ENCODE measurements at places on chromosomes 5 and 9. TPM values are rescaled to one million over a fixed set of nuclear protein-coding genes. Genes with fewer than 3 reads are reported as not detected.

- no peak for DNase-seq
Measured at GRCh38 chr5:105218018-105218417, 1655.4 kb upstream of the NUDT12 start.

DNA sequence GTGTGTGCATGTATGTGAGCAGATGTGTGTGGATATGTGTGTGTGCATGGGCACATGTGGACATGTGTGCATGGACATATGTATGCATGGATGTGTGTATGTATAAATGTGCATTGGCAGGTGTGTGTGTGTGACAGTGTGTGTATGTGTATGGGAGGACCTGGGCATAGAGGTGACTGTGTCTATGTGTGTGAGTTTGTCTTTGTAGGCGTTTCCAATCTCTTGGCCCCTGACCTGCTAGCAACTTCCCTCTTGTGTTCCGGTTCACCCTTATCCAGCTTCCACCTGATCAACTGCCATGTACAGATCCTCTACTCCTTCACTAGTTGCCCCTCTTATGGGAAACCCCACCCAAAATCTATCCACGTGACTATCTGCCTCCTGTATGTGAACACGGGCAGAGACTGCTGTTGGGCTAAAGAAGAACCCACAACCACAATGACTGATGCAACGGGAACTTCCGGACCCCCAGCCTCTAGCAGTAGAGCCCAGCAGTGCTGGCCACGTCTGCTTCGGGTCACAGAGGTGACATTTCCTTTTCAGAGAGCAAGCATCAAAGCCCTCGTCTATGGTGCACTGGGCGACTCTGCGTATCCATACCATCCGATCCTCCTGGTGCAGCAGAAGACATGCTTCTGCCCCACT lies 24.9 kb upstream of the GADD45G start:
- DNase-seq = no peak

DNA sequence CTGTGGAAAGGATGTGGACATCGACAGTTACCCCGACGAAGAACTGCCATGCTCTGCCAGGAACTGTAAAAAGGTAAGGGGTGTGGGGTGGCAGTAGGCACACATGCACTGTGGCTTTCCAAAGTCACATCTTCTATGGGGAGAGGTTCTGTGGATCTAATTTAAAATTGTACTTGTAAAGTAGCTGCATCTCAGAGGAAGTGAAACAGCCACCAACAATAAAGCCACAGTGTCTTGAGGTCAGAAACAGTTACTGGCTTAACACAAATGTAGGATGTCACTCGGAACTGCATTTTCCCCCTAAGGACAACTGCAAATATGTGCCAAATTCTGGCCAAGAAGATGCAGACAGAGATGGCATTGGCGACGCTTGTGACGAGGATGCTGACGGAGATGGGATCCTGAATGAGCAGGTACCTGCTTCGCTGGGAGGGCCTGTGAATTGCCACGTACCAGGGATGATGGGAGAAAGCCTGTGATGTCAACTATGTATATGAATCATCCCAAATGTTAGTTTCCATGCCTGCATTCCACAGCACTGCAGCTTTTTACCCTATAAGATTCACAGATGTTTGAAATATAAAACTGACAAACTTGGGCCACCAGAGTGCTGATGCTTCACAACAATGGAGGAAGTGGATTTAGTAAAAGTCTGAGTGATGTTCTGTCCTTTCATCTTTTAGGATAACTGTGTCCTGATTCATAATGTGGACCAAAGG lies 35.3 kb downstream of the THBS4 start:
- no peak for DNase-seq

- no peak for DNase-seq
Measured at GRCh38 chr5:82426464-82427154, 148.5 kb upstream of the RPS23 start.

- no peak for DNase-seq
Measured at GRCh38 chr9:115142517-115143270, 24.7 kb upstream of the TNC start.

DNA sequence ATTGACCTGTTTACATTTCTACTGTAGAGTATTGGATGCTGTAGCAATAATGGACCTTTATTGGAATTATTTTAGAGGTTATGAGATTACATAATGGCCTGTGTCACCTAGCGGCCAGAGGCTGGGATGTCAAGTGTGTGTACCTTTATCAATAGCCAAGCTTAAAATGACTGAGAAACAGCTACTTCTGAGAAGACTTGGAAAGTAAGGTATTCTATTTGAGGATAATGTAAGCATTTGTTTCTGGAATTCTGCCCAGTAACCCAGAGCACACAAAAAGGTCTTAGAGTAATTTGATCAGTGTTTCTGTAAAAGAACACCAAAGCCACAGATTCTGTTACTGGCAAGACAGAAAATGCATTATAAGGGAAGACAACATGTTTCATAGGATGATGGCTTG lies 116.8 kb downstream of the MACIR start:
- DNase-seq = no peak

GRCh38 chr5:119267958-119268386 lies 87.8 kb upstream of the TNFAIP8 start:
- peak; percentile 93 for DNase-seq

DNA sequence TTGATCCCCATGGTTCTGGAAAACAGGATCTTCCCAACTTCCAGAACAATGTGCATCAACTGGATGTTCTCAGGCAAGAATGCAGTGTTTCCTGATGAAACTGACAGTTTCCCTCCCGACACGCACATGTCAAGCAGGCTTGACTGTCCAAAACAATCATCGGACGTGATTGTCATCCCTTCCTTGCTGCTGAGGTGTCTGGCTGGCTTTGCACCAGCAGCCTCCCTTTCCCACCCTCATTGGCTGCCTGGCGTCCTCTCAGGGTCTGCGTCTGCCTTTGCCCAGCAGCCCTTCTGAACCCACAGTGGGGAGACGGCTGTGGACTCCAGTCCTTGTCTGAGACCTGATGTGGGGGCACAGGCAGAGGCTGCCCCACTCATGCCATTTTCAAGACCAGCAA lies 110.8 kb downstream of the MARCHF3 start:
- no peak for DNase-seq

DNA sequence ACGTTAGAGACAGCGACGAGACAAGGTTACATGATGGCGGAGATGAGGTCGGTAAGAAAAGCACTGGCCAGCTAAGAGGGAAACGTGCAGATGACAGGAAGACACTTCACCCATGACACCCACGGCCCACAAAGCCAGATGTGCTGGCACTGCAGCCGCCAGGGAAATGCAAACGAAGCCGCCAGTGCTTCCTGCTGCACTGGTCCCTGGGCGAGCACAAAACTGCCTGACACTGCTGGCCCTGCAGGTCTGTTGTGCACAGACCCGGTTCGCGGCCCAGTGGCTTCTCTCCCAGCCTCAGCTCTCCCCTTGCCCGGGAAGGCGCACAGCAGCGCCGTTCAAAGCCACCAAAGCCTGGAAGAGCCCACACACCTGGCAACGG lies 20.3 kb downstream of the QSOX2 start:
- DNase-seq = no peak

DNA sequence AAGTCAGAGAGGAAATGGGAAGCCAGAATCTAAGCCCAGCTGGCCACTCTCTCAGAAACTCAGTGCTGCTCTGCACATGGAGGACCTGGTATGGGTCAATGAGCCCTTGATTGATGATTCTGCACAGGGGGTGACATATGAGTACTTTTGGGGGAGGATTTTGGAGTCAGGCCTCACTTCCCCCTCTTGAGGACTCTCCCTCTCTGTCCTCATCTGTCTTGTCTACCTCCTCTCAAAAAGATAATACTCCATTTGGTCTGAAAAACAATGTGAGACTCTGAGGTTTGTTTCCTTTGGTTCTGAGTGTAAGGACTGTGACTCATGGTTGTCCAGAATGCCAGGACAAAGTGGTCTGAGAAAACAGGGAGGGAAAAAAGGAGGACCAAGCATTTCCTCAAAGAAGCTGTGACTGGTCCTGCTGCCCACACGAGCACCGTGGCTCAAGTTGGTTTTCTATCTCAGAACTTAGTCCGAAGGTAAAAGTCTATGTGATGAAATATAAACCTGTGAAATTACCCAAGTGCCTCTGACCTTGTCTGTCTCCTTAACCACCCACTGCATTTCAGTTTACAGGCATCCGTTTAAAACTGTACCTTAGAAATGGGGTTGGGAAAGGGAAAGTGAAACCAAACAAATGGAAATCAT lies 11.1 kb downstream of the TTC39B start:
- peak; percentile 61 for DNase-seq

DNA sequence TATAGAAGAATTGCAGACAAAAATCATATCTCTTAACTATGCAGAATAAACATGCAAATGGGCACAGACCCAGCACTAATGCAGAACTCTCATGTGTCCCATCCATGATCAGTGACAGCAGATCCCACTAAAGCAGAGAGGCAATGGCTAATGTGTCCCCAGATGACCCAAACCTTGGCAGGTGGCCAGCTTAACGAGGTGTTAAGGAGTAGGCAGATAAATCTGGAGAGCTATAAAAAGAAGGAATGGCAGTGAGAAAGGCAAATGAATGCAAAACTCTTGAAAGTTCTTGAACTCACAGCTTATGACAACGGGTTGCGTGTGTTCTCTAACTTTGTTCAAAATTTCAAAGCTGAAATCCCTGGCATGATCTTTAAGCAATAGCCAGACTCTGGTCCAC lies 265.4 kb downstream of the RASEF start:
- no peak for DNase-seq

- no peak for DNase-seq
Measured at GRCh38 chr5:74064225-74064624, 438.2 kb downstream of the ARHGEF28 start.

DNA sequence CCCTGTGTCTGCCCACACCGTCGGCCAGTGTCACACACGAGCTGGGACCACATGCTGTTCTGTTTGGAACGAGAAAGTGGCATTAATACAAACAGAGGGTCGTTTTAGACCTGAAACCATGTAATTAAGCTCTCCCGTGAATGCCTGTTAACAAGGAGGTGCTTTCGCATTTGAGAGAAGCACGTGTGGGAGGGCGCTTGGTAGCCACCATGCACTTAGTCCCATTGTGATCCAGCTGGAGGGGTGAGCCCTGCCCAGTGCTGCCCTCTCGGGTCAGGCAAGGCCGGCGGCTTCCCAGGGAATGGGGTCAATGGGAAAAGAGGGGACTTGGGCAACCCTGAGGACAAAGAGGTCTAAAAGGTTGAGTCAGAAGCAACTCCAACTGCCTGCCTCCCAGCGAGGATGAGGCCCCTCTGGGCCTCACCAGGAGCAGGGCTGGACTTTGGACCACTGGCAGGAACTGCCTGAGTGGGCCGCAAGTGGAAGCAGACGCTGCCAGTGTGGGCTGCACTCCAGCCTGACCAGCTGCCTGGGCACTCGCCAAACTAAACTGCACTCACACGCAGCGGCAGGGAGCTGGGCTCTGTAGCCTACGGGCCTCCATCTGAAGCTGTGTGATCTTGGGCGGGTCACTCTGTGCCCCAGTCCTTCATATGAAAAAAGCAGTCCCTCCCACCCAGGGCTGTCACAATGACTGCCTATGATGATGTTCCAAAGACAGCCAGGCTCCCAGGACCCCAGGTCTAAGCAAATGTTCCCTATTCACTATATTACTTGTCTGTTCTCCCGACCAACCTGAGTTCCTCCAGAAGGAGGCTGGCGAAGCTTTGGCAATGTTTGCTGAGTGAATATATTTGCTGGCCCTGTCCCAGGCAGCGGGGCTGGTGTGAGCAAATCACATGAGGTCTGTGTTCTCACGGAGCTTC lies 195.7 kb downstream of the CDK5RAP2 start:
- no peak for DNase-seq

- no peak for DNase-seq
Measured at GRCh38 chr5:169917500-169917899, 62.8 kb downstream of the INSYN2B start.

GRCh38 chr9:134306636-134307600 lies 19.3 kb upstream of the RXRA start:
- no peak for DNase-seq

GRCh38 chr5:51347704-51348103 lies 35.5 kb upstream of the ISL1 start:
- no peak for DNase-seq

DNA sequence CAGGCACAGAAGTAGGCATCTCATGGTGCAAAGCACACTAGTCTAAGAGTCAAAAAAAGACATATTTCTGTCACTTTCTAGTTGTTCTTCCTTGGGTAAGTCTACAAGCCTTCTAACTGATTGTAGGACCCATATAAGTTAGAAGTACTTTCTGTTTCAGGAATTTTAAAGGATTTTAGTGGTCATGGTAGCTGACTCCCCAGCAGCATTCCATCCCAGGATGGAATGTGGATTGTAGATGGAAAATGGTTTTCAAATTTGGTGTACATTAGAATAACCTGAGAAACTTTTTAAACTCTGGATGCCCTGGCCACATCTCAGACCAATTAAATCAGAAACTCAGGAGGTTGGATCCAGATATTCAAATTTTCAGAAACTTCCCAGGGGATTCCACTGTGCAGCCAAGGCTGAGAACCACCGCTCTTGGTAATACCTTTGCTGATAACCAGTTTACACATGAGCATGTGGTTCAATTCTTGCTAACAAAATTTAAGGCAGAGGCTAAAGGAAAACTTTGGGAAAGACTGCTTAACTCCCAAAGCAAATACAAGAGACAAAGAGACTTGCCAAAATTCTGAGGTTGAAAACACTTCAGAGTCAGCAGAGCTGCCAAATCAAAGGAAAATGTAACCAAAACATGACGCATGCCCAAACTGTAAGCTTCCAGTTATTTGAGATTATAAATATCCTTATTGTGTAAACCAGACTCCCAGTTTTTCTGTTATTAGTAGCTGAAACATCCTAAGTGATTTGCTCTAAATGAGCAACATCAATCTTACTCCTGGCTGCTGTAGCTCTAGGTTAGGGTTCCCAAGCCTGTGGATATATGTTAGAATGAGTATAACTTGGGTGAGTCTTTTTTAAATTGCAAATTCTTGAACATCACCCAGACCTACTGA lies 145.4 kb upstream of the MTAP start:
- peak; percentile 57 for DNase-seq

DNA sequence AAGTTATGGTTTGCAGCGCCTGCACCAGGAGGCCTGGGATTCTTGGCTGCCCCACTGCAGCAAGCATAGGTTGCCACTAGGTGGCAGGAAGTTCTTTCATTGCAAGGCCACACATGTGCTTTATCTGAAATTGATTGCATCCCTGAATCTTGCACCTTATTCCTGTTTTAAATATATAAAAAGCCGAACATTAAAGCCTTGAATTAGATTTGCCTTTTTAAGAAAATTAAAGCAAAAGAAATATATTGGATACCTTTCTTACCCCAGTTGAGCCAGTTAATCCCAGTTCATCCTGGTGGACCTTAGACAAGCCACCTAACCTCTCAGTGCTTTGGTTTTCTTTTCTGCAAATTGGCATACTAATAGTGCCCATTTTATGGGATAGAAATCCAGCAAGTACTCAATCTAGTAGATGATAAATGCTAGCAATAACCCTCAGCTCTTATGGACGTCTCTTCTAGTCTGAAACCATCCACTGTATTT lies 6.3 kb upstream of the TRMT10B start:
- DNase-seq = peak; percentile 53

The WDR55 gene
- polyA plus RNA-seq = 14.2 TPM

The NR4A3 gene
- polyA plus RNA-seq = 1.8 TPM

The WNT8A gene
- not detected for polyA plus RNA-seq

The CER1 gene
- 0.30 TPM for polyA plus RNA-seq

The SCGB3A2 gene
- not detected for polyA plus RNA-seq

The FOXD4L6 gene
- not detected for polyA plus RNA-seq

The GMCL2 gene
- not detected for polyA plus RNA-seq

The RETREG1 gene
- polyA plus RNA-seq = 85.4 TPM

The MED22 gene
- polyA plus RNA-seq = 21.8 TPM

The LTC4S gene
- 2.7 TPM for polyA plus RNA-seq

The KIF4B gene
- 0.09 TPM for polyA plus RNA-seq

The EXOSC3 gene
- not detected for polyA plus RNA-seq

All from muscle of arm (tissue), 14 donors.